Stimulated activated CD8-positive, alpha-beta memory T cell treated with anti-CD3 and anti-CD28 coated beads, Interleukin-4, amount 100 ng/mL, for 24 hours (primary cell): ENCODE measurements at places on chromosomes 12 and 14.

GRCh38 chr12:1839956-1840951 is 19.9 kb downstream of the LRTM2 start:
- DNase-seq: no peak

- DNase-seq: no peak
Measured at GRCh38 chr12:100156731-100157426, 14.2 kb upstream of the BLTP3B start.

- DNase-seq: no peak
Measured at GRCh38 chr12:71270057-71270456, 112.3 kb upstream of the TSPAN8 start.

DNA sequence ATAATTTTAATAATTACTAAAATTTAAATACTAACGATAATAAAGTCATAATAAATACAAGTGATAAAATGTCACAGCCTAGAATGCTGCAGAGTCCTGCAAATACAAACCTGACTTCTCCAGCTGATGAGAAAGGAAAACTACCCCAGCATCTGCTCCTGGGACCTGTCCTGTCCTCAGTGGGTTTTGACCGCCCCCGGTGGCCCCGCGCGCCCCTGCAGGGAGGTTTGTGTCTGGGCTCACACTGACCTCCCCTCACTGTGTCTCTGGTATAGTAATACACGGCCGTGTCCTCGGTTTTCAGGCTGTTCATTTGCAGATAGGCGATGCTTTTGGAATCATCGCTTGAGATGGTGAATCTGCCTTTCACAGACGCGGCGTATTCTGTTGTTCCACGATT is 1139.4 kb downstream of the TMEM121 start:
- peak; percentile 17 for DNase-seq

DNA sequence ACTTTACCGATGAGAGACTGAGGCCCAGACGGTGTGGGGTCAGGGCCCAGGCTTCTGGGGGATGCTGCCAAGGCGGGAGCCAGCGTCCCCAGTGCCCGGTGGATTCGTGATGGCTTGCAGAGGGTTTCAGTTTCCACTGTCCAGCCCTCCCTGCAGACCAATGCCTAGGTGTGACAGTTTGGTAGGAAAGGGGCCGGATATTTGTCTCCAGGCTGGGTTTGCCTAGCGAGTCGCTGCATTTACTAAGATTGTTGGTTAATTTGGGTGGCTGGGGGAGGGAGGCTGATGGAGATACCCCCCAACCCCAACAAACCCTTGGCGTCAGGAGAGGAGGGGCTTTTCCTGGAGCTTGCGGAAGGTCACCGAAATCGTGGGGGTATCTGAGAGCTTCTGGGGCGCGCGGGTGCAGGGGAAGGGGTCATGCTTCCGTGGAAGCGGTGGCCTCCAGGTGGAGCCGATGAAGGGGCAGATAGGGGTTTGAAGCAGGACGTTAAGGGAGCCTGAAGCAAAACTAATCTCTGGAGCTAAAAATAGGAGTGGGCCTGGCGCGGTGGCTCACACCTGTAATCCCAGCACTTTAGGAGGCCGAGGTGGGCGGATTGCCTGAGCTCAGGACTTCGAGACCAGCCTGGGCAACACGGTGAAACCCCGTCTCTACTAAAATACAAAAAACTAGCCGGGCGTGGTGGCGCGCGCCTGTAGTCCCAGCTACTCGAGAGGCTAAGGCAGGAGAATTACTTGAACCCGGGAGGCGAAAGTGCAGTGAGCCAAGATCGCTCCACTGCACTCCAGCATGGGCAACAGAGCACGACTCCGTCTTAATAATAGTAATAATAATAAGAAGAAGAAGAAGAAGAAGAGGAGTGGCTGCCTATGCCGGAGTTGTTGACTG is 1.1 kb upstream of the CDC42BPB start:
- no peak for DNase-seq

DNA sequence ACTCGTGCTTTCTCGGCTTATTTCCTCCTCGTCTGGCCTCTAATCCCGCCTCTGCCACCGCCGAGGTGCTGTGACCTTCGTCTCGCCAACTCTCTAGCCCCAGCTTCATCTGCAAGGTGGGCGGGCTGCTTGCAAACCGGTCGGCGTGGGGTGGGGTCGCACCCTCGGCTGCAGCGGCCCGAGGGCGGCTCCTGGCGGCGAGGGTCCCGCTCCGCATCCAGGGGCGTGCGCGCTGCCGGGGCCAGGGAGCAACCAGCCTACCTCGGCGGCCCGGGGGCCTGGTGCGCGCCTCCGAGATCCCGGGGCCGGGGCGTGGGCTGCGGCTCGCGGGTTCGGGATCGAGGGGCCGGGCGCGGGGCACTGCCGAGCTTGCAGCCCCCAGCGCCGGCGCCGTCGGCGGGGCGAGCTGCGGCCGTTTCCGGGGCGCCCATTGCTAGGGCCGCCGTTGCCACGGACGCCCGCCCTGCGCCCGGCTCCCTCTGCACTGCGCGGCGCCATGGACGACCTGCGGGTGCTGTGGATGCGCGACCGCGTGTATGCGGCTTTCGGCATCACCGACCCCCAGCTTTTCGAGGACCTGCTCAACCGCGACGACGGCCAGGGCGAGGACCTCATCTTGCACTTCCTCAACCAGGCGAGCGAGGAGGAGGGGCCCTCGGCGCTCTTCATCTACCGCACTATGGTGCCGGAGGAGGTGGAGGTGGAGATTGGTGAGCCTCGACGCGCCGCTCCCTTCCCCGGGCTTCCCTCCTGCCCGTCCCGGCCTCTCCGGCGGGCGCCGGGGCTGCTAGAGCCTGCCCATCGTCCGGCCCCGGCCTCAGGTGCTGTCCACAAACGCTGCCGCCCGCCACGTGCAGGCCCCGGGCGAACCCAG is at the start of gene DNAH10:
TSS of gene DNAH10 (plus strand) at position 461 of the 874 bp plus-strand sequence. CDS start at position 497, 36 bp downstream.
- DNase-seq: peak; percentile 42

GRCh38 chr12:108316176-108317086 is 22.7 kb downstream of the CMKLR1 start:
- DNase-seq: no peak

GRCh38 chr12:112904571-112904970 is 2.2 kb upstream of the OAS1 start:
- no peak for DNase-seq

- no peak for DNase-seq
Measured at GRCh38 chr14:102187044-102187443, 47.3 kb downstream of the WDR20 start.

DNA sequence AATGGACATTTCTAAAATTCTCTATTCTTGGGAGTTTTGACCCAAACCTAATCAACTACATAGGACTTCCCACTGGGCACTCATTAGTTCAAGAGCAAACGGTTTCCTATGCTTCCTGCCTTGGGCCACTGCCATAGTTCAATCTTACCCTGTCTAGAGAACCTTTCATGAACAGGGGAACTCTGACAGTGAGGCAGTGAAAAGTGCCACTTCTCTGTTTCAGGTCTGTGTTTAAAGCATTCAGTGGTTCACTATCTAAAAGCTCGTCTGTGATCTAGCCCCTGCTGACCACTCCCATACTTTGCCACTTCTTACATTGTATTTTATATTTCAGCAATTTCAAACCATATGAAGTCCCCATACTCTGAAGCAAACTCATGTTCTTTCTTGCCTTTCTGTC is 122.7 kb upstream of the IGF1 start:
- DNase-seq: no peak

DNA sequence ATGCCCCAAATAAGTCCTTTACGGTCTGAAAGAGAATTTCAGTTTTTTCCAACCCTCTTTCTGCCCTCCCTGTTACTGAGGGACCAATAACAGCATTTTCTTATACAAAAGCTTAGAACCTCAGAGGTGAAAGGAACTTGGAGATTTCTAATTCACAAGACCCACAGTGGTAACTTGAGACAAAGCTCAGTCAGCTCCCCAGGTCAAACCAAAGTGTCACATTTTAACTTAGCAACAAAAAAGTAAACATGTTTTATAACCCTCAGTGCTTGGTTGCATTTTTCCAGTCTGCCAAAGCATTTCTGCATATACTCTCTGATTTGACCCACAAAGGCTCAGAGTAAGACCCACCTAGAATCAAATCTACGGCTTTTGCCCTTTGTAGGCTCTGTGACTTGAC is 415.2 kb downstream of the VRK1 start:
- DNase-seq: no peak

- no peak for DNase-seq
Measured at GRCh38 chr12:52035190-52035589, 16.1 kb upstream of the NR4A1 start.

DNA sequence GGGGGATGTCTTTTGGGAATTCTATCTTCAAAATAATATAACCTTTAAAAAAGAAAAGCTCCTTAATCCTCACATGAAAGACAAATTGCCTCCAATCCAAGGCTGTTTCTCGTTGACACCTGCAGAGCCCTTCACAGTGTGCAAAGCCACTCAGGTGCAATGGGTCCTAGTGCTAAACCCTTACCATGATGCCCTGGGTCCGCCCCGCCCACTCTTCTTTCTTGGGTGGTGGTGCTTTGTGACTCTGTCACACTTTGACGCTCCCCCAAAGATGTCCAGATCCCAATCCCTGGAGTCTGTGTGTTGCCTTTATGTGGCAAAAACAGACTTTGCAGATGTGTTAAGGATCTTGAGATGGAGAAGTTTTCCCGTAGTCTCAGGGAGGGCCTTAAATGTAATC is 29.7 kb downstream of the CLMN start:
- no peak for DNase-seq

DNA sequence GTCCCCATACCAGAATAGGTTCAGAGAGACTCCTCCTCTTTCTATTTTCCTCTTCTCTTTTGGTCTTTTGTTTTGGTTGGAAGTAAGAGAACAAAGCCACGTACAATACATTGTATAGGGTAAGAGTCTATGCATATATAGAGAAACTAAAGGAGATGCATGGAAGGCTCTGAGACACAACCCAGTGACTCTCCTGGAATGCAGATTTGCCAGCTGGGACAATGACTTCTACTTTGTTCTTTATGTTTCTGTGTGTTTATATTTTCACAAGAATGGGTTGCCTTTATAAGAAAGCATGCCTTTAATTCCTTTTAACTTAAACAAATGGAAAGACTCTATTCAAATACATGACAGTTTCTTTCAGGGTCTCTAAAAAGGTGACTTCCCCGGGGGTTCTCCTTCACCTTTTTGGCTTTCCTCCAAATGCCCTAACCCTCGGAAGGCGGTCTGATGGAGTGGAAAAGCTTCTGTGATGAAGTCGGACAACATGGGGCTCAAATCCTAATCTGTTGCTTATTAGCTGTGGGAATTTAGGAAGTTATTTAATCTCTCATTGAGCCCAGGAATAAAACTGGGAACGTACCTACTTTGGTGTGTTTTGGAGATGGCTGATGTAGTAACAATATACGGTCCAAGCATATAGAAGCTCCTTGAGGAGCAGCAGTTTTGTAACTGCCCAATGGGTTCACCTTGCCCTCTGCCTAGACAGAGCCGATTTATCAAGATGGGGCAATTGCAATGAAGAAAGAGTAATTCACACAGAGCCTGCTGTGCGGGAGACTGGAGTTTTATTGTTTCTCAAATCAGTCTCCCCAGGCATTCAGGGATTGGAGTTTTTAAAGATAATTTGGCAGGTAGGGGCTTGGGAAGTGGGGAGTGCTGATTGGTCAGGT is 9.1 kb upstream of the SERPINA1 start:
- DNase-seq: no peak

GRCh38 chr12:124953689-124954405 is 35.1 kb downstream of the DHX37 start:
- no peak for DNase-seq
